Sigmoid colon (tissue), 7 donors: ENCODE measurements at places on chromosomes 11 and 22.

- DNase-seq: no peak
Measured at GRCh38 chr11:11793073-11793472, 48.7 kb upstream of the USP47 start.

- no peak for DNase-seq
Measured at GRCh38 chr11:65855927-65856363, 2.0 kb downstream of the CFL1 start.

GRCh38 chr11:1402355-1403077 is 12.8 kb downstream of the BRSK2 start:
- DNase-seq: no peak

GRCh38 chr11:75903276-75903675 is 88.3 kb downstream of the UVRAG start:
- DNase-seq: no peak

DNA sequence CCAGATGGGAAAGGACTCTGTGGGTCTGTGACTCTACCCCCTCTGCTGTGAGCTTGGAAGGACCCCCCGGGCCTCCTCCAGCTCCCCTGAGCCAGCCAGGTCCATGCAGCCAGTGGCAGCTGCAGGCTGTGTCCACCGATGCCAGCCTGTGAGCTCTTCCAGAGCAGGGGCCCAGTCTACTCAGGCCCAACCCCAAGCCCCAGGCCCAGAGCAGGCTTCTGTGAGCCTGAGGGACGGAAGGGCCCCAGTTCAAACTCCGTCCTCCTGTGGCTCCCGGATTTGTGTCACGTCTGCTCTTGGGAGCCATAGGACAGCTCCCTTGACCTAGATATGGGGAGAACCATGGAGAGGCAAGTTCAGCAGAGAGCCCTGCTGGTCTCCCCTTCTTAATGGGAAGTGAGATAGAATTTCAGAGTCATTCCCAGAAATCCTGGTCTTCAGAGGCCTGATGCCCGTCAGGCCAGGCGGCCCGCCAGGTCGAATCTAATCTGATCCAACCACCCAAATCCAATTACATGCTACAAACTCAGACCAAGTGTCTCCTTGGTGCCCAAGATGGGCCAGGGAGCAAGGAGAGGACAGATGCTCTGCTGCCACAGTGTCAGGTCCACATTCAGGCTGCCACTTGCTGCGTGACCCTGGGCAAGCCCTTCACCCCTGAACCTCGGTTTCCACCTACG is 75.1 kb downstream of the SCUBE1 start:
- DNase-seq: no peak

DNA sequence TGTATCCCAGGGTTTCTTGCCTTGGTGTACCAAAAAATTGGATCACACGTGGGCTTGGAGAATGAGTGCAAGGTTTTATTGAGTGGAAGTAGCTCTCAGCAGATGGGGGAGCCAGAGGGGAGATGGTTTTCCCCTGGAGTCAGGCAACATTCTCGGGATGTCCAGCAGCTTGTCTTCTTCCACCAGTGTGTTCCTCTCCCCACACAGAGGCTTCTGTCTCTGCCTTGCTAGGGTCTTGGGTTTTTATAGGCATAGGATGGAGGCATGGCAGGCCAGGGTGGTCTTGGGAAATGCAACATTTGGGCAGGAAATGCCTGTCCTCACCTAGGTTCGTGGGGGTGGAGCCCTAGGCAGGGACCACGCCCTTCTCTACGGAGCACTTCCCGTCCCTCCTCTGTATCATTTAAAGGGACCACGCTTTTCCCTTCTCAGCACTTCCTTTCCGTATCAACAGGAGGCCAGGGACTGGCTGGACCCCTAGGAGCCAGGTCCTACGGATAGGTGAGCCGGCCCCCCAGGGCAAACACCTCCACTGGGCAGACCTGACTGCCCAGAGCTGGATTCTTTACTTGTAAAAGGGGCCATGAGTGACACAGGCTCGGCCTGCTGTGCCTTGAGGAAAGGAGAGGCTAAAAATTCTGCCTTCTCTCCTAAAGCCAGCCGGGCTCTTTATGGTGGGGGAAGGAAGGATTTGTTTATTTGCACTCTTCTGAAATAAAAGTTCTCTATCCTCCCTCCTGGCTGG is 55.3 kb upstream of the CCDC188 start:
- peak; percentile 74 for DNase-seq
